Kidney epithelial cell (primary cell): ENCODE measurements at places on chromosomes 2 and 18. TPM values are rescaled to one million over a fixed set of nuclear protein-coding genes. Genes with fewer than 3 reads are reported as not detected.

The LRRTM1 gene
- 2.5 and 3.7 TPM in 2 replicates for total RNA-seq

The PID1 gene
- 0.21 and 3.3 TPM in 2 replicates for total RNA-seq

The MCEE gene
- 2.7 and 6.7 TPM in 2 replicates for total RNA-seq

The CAPN14 gene
- total RNA-seq, result 0.58 and 1.4 TPM in 2 replicates

The HAT1 gene
- total RNA-seq, result 26.0 and 27.1 TPM in 2 replicates

The TBC1D8 gene
- 16.8 and 17.3 TPM in 2 replicates for total RNA-seq

The LOXHD1 gene
- 0.08 and 0.14 TPM in 2 replicates for total RNA-seq

The SPP2 gene
- not detected in 2 replicates for total RNA-seq

The RTTN gene
- 4.8 and 7.2 TPM in 2 replicates for total RNA-seq

The CFAP221 gene
- total RNA-seq, result 1.0 and 1.8 TPM in 2 replicates

The ABCA12 gene
- 7.7 and 9.3 TPM in 2 replicates for total RNA-seq

The ATP6V1B1 gene
- total RNA-seq, result not detected in 2 replicates

- DNase-seq, result no peak
These were observed 221.1 kb downstream of the INSIG2 start for GRCh38 chr2:118309257-118309945.

GRCh38 chr2:239233576-239233975, 167.2 kb downstream of the HDAC4 start:
- no peak for DNase-seq

GRCh38 chr2:235836491-235836911, 331.7 kb downstream of the GBX2 start:
- DNase-seq, result peak; percentile 16

DNA sequence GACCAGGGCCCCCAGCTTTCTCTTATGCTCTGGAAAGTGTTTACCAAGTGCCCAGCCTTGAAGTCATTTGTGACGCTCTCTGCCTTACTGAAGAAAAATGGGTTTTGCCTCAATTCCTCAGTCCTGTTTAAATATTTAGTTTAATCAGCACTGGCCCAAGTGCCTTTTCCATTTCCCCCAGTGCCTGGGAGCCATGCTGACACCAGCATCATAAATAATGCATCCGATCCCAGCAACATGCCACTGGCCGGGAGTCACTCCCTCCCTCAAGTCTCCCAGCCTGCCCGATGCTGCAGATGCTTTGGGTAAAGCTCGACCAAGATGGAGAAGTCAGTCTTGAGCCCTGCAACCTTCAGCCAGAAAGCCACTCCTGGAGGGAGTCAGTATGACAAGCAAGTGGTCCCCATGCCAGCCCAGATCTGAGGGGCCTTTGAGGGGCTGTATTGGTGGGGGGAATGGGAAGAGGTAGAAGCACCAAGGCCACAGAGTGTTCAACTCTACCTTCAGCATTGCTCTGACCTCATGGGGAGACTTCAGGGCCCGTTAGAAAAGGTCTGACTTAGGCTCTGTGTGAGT, 12.0 kb upstream of the MTA3 start:
- no peak for DNase-seq

- DNase-seq, result no peak
These were observed 110.7 kb downstream of the RTN4 start for GRCh38 chr2:54939446-54940118.

- DNase-seq, result no peak
These were observed 34.4 kb downstream of the CD28 start for GRCh38 chr2:203740871-203741281.

- no peak for DNase-seq
These were observed 752 bp downstream of the MGAT4A start for GRCh38 chr2:98730053-98730706.

- DNase-seq, result no peak
These were observed 199.8 kb downstream of the CLIP4 start for GRCh38 chr2:29314816-29315571.

- no peak for DNase-seq
These were observed at the start of gene CAVIN2 for GRCh38 chr2:191846515-191847476. TSS of gene CAVIN2 (minus strand) at chr2:191847088. CDS start at chr2:191846925, 163 bp downstream.

DNA sequence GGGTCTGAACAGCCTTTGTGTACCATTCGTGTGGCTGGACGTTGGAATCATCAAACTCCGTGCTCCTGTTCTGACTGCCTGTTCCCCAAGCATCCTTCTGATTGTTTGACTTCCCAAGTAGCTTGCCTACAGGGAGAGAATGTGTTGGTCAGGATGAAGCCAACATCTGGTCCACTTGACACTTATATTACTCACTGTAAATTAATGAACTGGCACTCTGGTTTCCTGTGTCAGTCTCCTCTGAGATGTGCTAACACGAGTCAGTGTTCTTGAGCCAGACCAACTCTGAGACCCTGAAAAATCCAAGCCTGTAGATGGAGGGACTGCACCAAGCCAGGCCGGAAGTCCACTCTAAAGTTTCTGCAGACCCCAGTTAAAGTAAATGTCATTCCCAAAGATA, 440.9 kb downstream of the ZNF516 start:
- no peak for DNase-seq

GRCh38 chr2:121855510-121855909, 100.1 kb downstream of the TSN start:
- DNase-seq, result no peak

- DNase-seq, result no peak
These were observed 3.7 kb downstream of the SCYGR2 start for GRCh38 chr2:227602358-227602757.

GRCh38 chr2:172256886-172257285, 154.2 kb upstream of the DLX2 start:
- no peak for DNase-seq

DNA sequence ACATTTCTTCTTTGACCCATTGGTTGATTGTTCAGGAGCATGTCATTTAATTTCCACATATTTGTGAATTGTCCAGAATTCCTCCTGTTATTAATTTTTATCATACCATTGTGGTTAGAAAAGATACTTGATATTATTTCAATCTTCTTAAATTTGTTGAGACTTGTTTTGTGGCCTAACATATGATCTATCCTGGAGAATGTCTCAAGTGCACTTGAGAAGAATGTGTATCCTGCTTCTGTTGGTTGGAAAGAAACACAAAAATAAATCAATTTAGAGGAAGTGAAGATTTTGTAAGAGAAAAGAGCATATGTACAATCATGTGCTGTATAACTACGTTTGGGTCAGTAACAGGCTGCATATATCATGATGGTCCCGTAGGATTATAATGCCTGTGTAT, 118.6 kb upstream of the CDC42EP3 start:
- no peak for DNase-seq

- no peak for DNase-seq
These were observed 182.0 kb downstream of the UXS1 start for GRCh38 chr2:106012001-106012590.

GRCh38 chr2:207078186-207078798, 87.5 kb downstream of the KLF7 start:
- DNase-seq, result no peak

- no peak for DNase-seq
These were observed 297.9 kb downstream of the CYP26B1 start for GRCh38 chr2:71849607-71850305.

GRCh38 chr2:239973386-239973785, 51.8 kb downstream of the NDUFA10 start:
- no peak for DNase-seq

- DNase-seq, result peak; percentile 70
These were observed 22.6 kb upstream of the FZD5 start for GRCh38 chr2:207792244-207792785.

DNA sequence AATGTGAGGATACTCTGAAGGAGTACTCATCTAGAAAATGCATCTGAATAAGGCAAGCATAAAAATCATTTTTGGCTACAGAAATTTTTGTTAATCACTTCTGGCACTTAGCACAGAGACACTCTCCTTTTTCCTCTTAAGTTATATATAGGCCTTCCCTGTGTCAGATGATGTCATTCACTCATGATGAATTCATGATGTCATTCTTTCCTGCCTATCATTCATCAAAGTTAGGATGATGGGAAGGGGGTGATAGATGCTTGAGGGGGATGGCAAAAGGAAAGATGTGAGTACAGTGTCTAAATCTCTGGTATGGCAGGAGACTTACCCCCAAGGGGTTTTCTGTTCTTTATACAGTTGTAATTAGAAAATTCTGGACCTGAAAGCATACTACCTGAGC, 42.0 kb downstream of the MAP3K20 start:
- DNase-seq, result no peak

DNA sequence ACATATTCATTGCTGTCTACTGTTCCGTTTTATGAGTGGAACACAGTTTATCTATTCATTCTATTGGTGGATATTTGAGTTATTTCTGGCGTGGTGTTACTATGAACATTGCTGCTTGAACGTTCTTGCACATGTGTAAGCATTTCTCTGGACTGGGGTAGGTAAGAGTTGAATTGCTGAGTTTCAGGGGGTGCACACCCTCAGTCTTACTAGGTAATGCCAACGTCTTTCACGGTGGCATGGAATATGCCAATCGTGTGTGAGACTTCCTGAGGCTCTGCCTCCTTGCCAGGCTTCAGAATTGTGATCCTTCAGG, 56.4 kb upstream of the TXNDC2 start:
- DNase-seq, result no peak

DNA sequence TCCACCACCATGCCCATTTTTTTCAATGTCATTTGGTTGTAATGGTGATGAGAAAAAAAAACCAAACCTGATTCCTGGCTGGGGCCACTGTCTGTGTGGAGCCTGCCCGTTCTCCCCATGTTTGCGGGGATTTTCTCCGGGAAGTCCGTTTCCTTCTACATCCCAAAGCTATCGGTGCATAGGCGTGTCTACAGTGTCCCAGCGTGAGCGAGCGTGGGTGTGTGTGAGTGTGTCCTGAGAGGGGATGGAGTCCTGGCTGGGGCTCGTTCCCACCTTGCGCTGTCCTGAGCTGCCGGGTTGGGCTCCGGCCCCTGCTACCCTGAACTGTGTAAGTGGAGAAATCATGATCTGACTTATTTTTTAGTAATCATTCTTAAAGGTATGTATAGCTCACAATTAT, 7.3 kb upstream of the ZAP70 start:
- DNase-seq, result no peak

DNA sequence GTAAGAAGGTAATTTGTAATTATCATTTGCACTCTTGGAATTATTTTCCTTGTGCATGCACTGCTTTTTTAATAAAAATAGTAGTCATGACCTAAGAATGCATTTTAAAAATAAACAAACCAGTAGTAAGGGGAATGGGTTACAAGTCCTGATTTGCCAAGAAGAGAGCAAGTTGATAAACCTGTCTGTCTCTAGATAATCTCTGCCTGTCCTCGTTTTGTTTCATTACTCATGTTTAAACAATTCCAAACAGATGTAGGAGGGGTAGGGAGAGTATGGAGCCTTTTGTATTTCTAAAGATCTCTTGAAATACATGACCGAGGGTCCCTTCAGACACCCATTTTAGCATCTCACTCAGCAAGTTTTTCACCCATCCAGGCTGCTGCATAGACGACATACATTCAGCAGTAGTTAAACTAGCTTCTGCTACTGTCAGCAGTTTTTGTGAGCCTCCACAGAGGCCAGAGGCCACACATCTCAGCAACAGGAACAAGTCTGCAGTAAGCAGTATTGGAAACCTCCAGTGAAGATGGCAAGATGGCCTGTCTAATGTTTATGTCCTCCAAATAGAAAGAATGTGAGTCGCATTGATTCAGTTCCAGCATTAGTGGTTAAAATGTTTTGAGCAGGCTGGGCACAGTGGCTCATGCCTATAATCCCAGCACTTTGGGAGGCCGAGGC, 2.3 kb upstream of the EXOC6B start:
- DNase-seq, result no peak

GRCh38 chr2:74548285-74548899, 5.3 kb downstream of the LOXL3 start:
- DNase-seq, result no peak

DNA sequence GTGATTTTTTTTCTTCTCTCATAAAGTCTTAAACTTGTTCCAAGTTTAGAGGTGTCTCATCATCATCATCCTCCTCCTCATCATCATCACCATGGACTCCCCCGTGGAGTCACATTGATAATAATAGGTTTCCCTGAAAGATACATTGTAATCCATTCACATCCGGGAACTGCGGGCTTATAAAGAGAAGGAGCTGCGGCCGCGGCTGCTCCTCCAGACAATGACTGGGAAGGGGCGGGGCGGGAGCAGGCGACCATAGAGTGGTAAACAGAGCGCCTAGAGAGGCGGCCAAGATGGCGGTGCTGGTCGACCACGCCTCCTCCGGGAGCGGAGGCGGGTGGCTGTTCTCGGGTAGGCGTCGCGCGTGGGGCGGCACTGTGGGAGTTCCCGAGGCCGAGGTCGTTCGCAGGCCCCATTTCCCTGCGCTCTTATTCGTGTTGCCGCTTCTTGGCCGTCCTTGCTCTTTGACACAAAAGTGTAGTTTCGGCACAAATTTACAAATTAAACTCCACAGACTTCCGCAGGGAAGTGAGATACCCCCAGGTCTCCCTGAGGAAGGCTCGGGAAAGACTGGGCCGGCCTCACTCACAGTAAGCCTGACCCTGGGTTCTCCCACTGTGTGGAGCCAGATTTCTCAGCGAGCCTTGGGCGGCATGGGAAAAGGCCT, 1.8 kb upstream of the TCF4 start:
- DNase-seq, result peak; percentile 72

GRCh38 chr2:313991-314390, 26.1 kb upstream of the ALKAL2 start:
- DNase-seq, result no peak

DNA sequence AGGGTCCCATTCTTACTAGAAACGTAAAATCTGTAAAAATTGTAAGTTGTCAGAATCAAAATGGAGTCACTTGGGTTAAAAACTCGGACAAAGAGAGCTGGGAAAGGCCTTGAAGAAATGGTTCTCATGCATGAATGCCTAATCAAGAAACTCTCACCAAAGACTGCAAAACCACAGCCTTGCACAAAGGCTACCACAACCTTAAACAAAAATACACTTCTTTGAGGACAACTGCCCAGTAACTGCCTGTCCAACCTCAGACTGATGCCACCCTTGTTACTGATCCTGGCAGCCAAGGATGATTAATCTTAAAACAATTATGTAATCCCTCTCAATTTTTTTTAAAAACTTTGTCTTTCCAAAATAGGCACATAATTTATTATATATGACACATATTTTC, 299.3 kb downstream of the CCDC85A start:
- DNase-seq, result no peak

- no peak for DNase-seq
These were observed 21.0 kb downstream of the SPOPL start for GRCh38 chr2:138522556-138522955.

DNA sequence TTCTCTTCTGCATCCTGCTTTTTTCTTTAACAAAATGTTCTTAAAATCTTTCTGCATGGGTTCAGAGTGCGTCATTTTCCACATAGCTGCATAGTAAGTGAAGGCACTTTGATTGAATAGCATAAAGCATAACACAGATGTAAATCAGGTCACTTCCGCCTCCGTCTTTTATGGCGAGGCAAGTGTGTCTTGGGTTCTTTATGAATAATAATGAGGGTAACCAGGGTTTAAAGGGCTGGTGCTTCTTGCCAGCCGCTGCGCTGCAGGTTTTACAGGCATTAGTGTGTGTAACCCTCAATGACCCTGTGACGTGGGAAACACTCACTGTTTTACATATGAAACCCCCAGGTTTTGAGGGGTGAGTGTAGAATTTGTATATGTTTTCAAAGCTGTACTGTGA, 164.2 kb downstream of the MYT1L start:
- no peak for DNase-seq

- DNase-seq, result no peak
These were observed 213.3 kb upstream of the HNRNPA3 start for GRCh38 chr2:176999301-176999700.

- DNase-seq, result no peak
These were observed 51.3 kb downstream of the ZAP70 start for GRCh38 chr2:97764559-97765263.

- no peak for DNase-seq
These were observed 32.3 kb downstream of the GPC1 start for GRCh38 chr2:240467659-240468302.
